ENCODE measurements at places on chromosomes 1 and 21.

DNA sequence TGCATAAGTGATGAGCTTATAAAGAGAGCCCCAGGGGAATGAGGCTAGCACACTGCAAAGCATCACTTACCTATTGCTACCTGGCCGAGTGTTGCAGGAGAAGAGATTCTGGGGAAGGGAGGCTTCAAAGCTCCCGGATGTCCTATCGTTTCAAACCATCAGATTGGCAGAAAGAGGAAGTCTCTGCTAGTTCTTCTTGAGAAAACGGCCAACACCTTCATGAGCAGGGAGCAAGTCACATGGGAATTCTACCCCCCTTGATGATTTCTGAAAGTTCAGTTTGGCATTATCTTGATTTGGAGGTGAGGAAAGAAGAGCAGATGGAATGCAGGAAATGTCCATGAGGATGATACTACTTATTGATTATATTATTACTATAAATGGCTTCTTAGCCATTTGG is 16.2 kb downstream of the SYF2 start:
- no peak for DNase-seq
- H3K27me3 ChIP-seq = no peaks in the 10 kb centered on the region
- no peak overlapping the region for H3K4me3 ChIP-seq
- peaks cover 5% of the 10 kb centered on the region for H3K4me1 ChIP-seq

DNA sequence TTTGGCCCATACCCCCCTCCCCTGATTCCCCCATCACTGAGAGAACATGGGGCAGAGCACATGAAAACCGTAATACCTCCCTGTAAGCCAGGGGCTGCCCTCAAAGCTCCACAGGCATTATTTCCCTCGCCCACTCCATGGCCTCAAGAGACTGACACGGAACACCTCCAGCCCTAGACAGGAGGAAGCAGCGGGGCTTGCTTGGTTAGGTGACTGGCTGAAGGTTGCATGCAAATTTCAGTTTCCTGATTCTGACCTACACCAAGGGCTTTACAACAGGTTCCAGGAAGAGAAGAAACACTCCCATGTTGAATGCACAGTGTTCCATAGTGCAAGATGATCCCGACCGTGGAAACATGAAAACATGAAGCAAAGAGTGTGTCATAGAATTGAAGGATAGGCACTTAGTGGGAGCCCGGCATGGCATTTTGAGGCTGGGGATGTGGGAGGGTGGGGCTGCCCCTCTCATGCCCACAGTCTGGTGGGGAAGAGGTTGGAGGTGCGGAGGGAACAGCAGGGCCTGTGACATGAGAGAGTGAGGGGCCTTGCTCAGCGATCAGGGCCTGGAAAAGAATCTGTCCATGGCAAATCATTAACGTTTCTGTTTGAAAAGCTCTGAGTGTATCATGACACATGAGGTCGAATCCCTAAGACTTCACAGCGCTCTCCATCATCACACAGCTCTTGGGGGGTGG is 33.5 kb downstream of the GPR137B start:
- H3K36me3 ChIP-seq = peaks cover 2% of the 10 kb centered on the region
- no peak for DNase-seq
- no peak overlapping the region for H3K27ac ChIP-seq
- H3K4me1 ChIP-seq = no peaks in the 10 kb centered on the region

DNA sequence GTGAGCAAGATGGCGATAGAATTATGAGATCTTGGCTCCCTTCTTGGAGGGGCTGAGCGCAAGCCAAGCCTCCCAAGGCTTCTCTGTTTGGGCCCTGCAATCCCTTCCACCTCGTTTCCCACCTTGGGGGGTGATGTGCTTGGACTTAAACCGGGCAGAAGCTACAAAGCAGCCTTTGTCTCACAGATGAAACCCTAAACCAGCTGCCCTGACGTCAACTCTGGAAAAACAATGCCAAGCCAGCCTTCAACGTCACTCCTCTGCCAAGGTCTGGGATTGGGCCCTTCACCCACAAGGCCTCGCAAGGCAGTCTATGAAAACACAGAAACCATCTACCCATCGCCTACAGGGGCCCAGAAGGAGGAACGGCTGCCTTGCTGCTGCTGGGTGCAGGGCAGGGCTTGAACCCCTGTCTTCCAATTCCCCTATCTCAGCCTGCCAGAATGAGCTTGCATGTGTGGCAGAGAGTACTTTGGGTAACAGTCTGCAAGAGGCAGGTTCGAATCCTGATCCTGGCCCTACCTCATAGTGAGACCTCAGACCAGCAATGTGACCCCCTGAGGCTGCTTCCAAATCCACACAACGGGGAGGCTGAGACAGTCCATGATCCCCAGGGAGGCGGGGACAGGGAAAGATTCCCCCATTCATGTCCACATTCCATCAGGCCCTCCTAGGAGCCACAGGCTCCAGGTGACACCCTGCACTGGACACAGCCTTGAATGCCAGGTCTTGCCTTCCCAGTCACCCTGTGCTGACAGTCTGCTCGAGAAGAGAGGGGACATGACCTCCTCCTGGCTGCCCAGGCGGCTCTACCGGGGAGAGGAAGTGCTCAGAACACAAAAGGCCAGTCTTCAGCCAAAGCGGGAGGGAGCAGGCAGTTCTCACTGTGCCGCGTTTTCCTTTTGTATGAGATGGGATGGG is 15.0 kb downstream of the IFFO2 start:
- no peak overlapping the region for H3K4me3 ChIP-seq
- H3K27ac ChIP-seq = no peak overlapping the region
- DNase-seq = no peak
- H3K27me3 ChIP-seq = no peaks in the 10 kb centered on the region

GRCh38 chr21:14120091-14120734 is 90.5 kb downstream of the LIPI start:
- no peaks in the 10 kb centered on the region for H3K36me3 ChIP-seq
- peaks cover 23% of the 10 kb centered on the region for H3K4me1 ChIP-seq
- H3K27ac ChIP-seq = peak overlapping the region; percentile 7
- no peak overlapping the region for H3K4me3 ChIP-seq
- DNase-seq = peak; percentile 51

DNA sequence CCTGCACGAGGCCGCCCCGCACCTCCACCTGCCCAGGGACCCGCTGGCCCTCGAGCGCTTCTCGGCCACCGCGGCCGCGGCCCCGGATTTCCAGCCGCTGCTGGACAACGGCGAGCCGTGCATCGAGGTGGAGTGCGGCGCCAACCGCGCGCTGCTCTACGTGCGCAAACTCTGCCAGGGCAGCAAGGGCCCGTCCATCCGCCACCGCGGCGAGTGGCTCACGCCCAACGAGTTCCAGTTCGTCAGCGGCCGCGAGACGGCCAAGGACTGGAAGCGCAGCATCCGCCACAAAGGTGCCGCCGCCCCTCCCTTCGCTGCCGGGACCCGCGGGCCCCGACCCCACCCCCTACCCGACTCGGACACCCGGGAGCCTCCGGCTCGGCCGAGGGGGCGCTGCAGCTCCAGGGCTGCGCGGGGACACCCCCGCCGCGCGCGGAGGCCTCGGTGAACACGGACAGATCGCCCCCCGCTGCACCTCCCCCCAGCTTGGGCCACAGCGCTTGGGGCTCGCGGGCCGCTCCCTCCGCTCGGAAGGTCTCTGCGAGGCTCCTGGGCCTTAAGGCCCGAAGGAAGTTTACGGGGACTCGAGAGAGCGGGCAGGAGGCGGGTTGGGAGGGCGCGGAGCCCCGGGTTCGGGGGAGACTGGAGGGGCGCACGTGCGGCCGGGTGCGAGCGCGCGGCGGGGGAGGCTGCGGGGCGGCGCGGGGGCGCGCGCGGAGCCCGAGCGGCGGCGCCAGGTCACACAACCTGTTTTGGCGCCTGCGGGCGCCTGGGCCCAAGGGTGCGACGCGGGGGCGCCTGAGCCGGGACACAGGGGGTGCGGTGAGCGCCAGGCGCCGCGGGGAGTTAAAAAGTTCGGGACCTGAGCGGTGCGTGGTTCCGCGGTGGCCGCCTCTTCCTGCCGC is 1.2 kb downstream of the SAMD11 start:
- no peaks in the 10 kb centered on the region for H3K36me3 ChIP-seq
- H3K4me1 ChIP-seq = peaks cover 7% of the 10 kb centered on the region
- no peak overlapping the region for H3K27ac ChIP-seq
- H3K27me3 ChIP-seq = peaks cover 54% of the 10 kb centered on the region

DNA sequence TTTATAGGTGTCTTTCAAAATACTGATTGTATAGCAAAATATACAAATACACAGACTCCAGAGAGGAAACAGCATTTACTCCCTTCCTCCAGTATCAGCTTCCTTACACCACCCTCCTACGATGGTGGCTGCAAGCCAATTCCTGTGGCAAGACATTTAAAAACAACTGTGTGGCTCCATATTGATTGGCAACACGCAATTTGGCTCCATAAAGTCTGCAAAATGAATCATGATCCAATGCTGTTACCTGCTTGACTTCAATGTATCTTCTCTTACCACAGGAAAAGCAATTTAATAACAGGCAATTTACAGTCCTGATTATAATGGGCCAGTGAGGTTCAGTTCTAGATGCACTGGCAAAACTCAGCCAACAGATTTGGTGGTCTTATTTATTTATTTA is 19.7 kb upstream of the ATP6V1G3 start:
- H3K27ac ChIP-seq = no peak overlapping the region
- DNase-seq = no peak
- peaks cover 4% of the 10 kb centered on the region for H3K36me3 ChIP-seq
- H3K27me3 ChIP-seq = no peaks in the 10 kb centered on the region
- peaks cover 57% of the 10 kb centered on the region for H3K4me1 ChIP-seq

- no peaks in the 10 kb centered on the region for H3K4me1 ChIP-seq
- H3K36me3 ChIP-seq = no peaks in the 10 kb centered on the region
- no peak overlapping the region for H3K27ac ChIP-seq
- H3K4me3 ChIP-seq = no peak overlapping the region
- DNase-seq = no peak
Measured at GRCh38 chr21:22885079-22885478, 1886.9 kb downstream of the NCAM2 start.

DNA sequence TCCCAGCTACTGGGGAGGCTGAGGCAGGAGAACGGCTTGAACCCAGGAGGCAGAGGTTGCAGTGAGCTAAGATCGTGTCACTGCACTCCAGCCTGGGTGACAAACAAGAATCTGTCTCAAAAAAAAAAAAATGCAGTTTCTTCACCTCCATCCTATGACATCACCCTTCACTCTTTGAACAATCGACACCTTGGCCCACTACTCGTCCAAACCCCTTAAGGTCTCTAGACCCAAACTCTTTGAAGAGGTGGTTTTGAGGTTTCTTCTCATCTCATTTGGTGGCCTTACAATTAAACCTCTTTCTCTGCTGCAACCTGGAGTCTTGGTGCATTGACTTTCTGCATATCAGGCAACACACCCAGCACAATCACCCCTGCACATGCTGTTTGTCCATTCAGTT is 86.1 kb downstream of the SLC16A1 start:
- no peak overlapping the region for H3K4me3 ChIP-seq
- no peak overlapping the region for H3K27ac ChIP-seq
- H3K4me1 ChIP-seq = peaks cover 4% of the 10 kb centered on the region

Data from activated CD4-positive, alpha-beta T cell treated with anti-CD3 and anti-CD28 coated beads, Interleukin-2, amount 10 ng/mL, durations not matched to agents 7 days and 5 days (primary cell).